ENCODE measurements at places on chromosomes 11 and 22.

DNA sequence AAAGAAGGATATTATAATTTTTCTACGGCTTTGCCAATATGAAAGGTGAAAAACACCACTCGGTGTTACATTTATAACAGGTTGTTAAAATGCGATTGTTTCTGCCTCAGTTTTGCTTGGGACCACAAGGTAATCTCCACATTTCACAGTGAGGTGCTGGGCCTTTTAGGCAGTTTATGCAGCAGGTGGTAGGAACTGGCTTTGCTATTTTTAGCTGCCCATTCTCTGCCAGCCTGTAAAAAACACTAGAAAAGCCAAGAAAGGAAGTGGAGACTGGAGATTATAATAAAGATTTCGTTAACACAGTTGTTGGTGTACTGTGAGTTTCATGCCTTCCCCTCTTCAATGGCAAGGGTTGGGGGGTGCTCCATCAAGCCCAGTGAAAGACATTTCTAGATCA, 8.0 kb upstream of the MRPL16 start:
- no peak for DNase-seq

DNA sequence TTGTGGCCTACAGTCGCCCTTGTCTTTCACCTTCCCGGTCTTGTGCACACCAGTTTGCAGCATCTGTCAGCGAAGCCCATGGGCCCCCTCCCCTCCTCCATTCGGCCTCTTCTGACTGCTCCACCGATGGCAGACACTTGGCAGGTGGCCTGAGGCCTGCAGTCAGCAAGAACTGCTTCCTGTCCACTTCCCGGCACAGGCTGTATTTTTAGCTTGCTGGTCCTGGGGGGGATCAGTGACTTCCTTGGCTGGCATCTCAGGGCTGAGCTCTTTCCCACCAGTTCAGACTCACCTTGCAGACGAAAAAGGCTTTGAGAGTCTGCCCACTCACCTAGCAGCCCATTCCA, 106.4 kb downstream of the SYN3 start:
- no peak for DNase-seq

DNA sequence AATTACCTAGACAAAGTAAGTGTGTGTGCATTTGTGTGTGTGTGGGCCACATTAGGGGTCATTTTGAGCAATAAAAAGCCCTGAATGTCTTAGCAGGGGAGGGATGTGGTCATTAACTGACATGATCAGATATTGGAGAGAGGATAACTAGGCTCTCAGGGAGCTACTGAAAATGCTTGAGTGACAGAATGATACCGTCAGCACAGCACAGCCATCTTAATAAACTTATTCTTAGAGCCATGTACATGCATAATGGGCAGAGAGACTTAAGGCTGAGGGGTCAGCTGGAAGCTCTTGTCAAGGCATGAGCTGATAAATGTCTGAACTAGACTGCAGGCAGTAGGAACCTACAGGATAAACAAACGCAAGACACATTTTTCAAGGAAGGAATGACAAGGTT, 239.1 kb upstream of the NCAM1 start:
- no peak for DNase-seq

DNA sequence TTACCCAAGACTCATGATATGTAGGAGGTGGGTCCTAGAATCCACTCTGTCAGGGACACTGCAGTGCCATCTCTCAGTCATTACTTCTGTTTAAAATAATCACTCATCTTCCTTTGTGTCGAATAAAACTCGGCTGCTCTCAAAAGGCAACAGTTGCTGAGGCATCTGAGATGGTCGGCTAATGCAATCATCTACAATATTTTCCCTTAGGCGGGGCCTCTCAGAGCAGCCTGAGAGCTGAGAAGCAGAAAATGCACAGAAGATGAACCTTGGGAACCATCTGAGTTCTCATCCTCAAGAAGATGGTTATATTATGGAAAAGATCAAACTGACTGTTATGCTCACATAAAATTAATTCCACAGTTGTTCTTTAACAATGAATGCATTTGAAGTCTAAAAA, 1518.2 kb upstream of the TENM4 start:
- DNase-seq, result no peak

GRCh38 chr11:1304380-1304779, 5.1 kb downstream of the TOLLIP start:
- no peak for DNase-seq

GRCh38 chr11:792873-793272, 3.0 kb upstream of the CEND1 start:
- no peak for DNase-seq

All from DMS153 (cell line).